ENCODE measurements at places on chromosomes 11 and 22.

DNA sequence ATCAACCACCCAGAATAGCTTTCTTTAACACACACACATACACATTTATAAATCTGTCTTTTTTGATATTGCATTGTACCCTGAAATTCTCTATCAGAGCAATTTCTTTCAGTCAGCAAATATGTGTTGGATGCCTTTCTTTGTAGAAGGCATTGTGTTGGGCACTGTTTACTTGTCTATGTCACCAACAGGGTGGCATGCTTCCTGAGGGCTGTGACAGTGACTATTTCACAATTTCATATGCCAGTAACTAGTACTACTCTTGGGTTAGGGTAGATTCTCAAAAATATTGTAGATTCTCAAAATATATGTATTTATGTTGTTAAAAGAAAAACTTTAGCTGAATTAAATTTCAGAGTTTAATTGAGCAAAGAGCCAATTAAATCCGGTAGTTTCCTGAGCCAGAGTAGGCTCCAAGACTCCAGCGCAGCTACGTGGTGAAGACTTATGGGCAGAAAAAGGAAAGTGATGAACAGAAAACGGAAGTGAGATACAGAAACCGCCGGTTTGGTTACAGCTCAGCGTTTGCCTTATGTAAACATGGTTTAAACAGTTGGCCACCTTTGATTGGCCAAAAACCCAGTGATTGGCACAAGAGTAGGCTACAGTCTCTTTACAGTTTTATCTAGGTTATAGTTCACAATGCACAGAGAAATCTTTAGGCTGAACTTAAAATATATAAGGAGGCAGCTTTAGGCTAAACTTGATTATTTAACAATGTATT is 723.3 kb downstream of the NTM start:
- DNase-seq, result no peak

DNA sequence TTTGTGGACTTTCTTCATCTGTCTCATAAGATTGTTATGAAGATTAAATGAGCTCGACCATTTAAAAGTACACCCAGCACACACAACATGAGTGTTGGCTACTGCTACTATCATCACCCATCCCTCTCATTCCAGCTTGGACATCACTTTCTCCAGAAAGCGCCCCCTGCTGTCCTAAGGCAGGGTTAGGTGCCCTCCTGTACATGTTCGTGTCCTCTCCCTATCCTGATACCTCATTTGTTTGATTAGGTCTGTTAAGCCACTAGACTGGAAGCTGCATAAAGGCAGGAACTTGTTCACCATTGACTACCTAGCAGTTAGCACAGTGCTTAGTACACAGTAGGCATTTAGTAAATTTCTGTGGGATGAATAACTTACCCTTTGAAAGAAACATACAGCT is 85.5 kb downstream of the ENTHD1 start:
- peak; percentile 4 for DNase-seq

GRCh38 chr11:20654038-20654437 is 15.3 kb upstream of the NELL1 start:
- DNase-seq, result no peak

GRCh38 chr11:16811136-16812020 is 72.9 kb downstream of the C11orf58 start:
- DNase-seq, result no peak

All from NCI-H146 (cell line).